ENCODE measurements at places on chromosomes 11 and 22.

GRCh38 chr22:24977370-24978221 is 25.1 kb downstream of the KIAA1671 start:
- DNase-seq = no peak
- no peak overlapping the region for H3K27ac ChIP-seq
- H3K4me3 ChIP-seq = no peak overlapping the region
- peaks cover 2% of the 10 kb centered on the region for H3K36me3 ChIP-seq

DNA sequence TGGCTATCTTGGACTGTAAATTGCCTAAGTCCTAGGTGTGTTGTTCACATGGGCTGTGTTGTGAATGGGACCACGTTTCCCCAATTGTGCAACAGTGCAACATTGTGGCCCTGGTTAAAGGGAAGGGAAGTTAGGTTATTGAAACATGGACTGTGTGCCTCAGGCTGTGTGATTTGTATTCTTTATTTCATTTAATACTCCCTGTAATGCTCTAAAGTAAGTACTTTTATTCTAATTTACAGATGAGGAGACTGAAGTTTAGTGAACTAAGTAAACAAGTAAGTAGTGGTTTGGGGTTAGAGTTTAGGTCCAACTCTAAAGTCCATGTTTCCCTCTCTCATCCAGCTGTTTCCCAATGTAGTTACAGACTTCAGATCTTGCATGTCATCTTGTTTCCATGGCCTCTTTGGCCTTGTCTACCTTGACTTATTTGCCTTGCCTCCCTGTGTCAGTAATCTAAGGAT is 77.7 kb downstream of the STIM1 start:
- H3K36me3 ChIP-seq = no peaks in the 10 kb centered on the region
- no peak overlapping the region for H3K27ac ChIP-seq
- DNase-seq = no peak
- H3K27me3 ChIP-seq = no peaks in the 10 kb centered on the region
- no peak overlapping the region for H3K4me3 ChIP-seq
- peaks cover 9% of the 10 kb centered on the region for H3K4me1 ChIP-seq

DNA sequence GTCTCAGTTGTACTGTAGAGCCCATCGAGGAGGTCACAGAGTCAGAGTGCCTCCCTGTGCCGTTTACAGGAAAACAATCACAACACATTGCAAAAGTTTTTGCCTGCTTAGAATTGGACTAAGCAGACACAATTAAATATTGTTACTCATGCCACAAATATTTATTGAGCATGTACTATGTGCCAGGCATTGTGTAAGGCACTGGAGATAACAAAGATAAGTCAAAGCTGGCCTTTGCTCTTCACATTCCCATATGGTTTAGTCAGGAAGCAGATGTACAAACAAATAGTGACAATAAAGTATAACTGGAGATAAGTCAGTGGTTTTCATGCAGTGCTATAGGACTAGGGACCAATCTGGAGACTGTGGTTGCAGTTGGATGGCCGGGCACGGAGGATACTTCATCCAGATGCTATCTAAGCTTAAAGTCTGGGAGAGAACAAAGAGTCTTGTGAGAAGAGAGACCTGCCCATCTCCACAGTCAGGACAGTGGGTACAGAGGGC is 550.7 kb downstream of the INSC start:
- H3K4me1 ChIP-seq = peaks cover 4% of the 10 kb centered on the region
- no peaks in the 10 kb centered on the region for H3K36me3 ChIP-seq
- no peak overlapping the region for H3K27ac ChIP-seq
- H3K4me3 ChIP-seq = no peak overlapping the region

- no peaks in the 10 kb centered on the region for H3K36me3 ChIP-seq
- peaks cover 8% of the 10 kb centered on the region for H3K27me3 ChIP-seq
- no peak overlapping the region for H3K27ac ChIP-seq
- DNase-seq = no peak
- no peak overlapping the region for H3K4me3 ChIP-seq
These were observed 145.9 kb downstream of the GRIK4 start for GRCh38 chr11:120657306-120658070.

GRCh38 chr11:131767421-131767820 is 397.0 kb downstream of the NTM start:
- H3K27me3 ChIP-seq = no peaks in the 10 kb centered on the region
- H3K36me3 ChIP-seq = no peaks in the 10 kb centered on the region
- H3K27ac ChIP-seq = no peak overlapping the region
- no peak for DNase-seq

DNA sequence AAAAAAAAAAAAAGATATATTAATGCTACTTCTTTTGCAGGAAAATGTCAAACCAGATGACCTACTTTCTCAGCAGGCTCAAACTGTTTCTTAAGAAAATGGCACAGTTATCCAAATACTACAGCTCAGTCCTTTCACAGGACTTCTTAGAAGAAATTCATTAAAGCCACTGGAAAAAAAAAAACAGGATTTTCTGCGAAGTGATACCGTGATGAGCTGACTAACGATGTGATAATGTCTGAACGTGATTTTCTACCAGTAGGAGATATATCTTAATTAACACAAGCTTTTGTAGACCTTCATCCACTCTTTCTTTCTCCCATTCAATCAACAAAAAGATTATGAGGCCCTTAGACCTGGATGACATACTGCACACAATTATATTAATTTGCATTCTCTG is 132.4 kb downstream of the NOX4 start:
- no peak overlapping the region for H3K4me3 ChIP-seq
- H3K27me3 ChIP-seq = no peaks in the 10 kb centered on the region

Data from osteocyte (in vitro differentiated cells).